Left renal cortex interstitium (tissue), 4 donors: ENCODE measurements at places on chromosomes 4 and X. TPM values are rescaled to one million over a fixed set of nuclear protein-coding genes. Genes with fewer than 3 reads are reported as not detected.

NAP1L3 gene
- polyA plus RNA-seq: 12.6 TPM

NXF2B gene
- 0.52 TPM for polyA plus RNA-seq

GNRHR gene
- 0.32 TPM for polyA plus RNA-seq

CT45A10 gene
- not detected for polyA plus RNA-seq

IL2 gene
- not detected for polyA plus RNA-seq

GRCh38 chr4:57199267-57199666 lies 89.1 kb upstream of the IGFBP7 start:
- DNase-seq: no peak

GRCh38 chr4:157300701-157301100 lies 80.2 kb downstream of the GRIA2 start:
- no peak for DNase-seq

DNA sequence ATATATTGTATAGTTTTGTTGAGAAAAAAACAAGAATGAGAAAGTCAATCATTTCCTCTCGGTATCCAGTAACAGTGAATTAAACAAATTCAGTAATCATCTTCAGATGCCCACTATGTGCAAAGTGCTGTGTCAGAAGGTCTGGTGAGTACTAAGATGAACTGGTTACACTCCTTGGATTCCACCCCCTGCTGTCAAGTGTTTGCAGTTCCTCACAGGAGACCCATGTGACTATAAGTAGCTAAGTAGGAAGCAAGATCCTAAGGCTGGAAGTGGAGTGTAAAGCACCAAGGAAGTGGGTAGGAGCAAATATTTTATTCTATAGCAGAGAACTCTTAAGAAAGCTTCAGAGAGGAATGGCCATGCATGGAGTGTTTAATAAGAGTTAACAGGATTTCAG lies 73.6 kb downstream of the SNX25 start:
- no peak for DNase-seq

DNA sequence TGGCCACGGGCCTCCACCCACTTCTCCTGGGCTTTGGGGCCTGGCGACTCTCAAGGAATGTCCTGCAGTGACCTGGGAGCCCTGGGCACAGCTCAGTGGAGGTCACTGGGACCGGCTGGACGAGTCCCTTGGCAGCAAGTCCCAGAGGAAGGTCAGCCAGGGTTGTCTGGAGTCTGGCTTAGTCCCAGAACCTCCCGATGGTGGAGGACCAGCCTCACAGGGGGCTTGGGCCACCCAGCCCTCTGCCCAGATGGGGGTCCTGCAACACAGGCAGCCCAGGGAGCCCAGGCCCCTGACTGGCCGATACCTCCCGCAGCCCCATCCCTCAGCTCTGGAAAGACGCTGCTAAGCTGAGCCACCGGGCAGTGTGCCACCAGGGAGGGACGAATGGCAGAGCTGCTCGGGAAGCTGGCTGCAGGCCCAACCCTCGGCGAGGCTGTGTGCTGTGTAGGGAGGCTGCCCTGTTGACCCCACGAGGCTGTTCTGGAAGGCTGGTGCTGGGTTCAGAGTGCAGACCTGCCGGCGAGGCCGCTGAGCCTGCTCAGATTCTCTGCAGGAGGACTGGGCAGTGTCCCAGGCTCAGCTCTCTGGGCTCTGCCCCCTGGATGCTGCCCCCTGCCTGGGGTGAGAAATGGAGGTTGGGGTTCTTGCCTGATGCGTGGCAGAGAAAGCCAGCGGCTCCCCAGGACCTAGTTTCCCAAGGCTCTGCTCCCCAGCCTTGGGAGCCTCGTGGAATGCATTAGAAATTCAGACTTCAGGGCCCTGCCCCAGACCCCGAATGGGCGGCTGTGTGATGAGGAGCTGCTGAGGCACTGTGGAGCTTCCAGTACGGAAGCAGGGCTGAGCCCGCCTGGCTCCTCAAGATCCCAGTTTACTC lies 61.7 kb downstream of the ADRA2C start:
- no peak for DNase-seq

- DNase-seq: no peak
Measured at GRCh38 chrX:22037225-22037624, 5.1 kb downstream of the PHEX start.

GRCh38 chr4:5784960-5785611 lies 74.1 kb downstream of the EVC start:
- DNase-seq: no peak

- DNase-seq: no peak
Measured at GRCh38 chr4:43331226-43332051, 438.9 kb downstream of the GRXCR1 start.

DNA sequence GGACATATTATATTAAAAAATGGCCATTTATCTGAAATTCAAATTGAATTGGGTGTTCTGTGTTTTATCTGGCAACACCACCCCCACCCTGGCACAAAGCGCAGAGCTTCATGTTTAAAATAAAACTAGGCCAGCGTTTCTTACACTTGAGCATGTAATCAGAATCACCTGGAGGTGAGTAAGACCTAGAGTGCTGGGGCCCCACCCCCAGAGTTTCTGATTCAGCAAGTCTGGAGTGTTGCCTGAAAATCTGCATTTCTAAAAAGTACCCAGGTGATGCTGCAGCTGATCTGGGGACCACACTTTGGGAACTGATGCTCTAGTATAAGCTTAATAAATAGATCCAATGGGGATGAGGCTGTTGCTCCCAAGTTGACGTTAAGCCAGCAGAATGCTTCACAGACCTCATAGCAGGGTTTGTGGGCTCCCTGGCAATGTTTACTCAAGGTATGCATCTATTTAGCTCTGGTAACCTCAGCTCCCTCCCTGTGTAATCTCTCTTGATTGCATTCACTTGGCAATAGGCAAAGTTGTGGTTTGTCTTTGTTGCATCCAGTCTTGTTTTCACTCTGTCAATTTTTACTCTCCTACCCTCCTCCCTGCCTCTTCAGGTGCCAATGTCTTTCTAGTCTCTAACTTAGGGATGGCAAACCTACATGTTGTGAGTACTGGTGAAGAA lies 99.8 kb upstream of the TEX13D start:
- no peak for DNase-seq

DNA sequence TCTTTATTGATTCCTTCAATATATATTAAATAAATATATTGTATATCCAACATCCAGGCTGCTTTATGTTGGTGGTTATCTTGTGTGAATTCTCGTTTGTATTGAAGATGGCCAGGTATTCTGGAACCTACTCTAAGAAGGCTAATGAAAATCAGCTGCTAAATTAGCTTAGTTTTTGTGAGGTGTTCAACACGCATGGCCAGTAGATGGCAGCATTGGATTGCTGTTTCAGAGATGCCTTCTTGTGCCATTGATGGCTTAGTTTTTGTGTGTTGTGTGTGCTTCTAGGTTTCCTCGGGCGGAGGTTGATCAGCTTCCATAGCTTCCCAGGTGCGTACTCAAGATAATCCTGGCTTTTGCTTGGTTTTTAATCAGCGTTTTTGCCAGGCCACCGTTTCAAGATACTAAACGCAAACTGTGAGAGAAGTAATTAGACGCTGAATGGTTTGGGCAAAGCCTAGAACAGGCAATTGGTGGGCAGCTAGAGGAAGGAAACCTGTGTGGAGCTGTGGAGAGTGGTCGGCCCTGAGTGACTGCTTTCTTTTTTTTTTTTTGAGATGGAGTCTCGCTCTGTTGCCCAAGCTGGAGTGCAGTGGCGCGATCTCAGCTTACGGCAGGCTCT lies 15.1 kb downstream of the NOCT start:
- peak; percentile 63 for DNase-seq

GRCh38 chr4:153120235-153120634 lies 84.0 kb upstream of the TRIM2 start:
- no peak for DNase-seq

- no peak for DNase-seq
Measured at GRCh38 chrX:49286581-49286980, 16.9 kb upstream of the GAGE10 start.

- DNase-seq: no peak
Measured at GRCh38 chr4:79638735-79639134, 230.7 kb upstream of the GK2 start.

- no peak for DNase-seq
Measured at GRCh38 chr4:67892253-67892652, 8.5 kb upstream of the TMPRSS11D start.
